ELF-1 (cell line): ENCODE measurements at places on chromosomes 12 and 14.

GRCh38 chr12:81956468-81956860 is 197.3 kb upstream of the PPFIA2 start:
- no peak for DNase-seq

DNA sequence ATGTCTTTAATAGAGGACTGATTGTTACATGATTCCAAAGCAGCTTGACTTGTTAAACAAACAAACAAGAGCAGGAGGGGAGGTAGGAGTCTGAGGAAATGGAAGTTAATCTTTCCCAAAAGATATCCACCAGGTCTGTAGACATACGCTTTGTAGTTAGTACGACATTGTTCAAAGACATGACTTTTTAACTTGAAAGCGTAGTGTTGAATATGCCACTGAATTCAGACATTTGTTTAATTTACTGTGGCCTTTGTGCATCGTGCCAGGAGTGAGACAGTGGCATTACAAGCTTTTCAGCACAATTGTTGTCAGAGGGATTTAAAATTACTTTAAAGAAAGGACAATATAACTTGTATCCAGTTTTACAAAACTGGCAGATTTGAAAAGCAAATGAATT is 53.0 kb downstream of the SAV1 start:
- no peak for DNase-seq

DNA sequence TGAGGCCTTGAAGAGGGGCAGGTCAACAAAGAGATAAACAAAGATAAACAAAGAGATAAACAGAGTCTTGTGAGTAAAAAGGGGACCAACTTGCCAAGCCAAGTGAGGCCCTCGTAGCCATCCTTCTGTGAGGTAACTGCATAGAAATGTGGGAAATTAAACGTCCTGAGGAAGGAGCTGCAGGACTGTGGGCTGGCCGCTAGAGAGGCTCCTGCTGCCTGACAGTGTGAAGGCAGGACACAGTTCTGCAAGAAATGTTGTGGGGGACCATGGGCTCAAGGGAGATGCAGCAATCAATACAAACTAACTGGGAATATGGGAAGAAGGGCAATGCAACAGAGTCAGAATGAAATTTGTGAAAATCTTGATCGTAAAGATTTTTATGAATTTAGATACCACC is 91.9 kb downstream of the SLC8A3 start:
- peak; percentile 24 for DNase-seq

GRCh38 chr12:128853600-128854197 is 421 bp downstream of the GLT1D1 start:
- no peak for DNase-seq

DNA sequence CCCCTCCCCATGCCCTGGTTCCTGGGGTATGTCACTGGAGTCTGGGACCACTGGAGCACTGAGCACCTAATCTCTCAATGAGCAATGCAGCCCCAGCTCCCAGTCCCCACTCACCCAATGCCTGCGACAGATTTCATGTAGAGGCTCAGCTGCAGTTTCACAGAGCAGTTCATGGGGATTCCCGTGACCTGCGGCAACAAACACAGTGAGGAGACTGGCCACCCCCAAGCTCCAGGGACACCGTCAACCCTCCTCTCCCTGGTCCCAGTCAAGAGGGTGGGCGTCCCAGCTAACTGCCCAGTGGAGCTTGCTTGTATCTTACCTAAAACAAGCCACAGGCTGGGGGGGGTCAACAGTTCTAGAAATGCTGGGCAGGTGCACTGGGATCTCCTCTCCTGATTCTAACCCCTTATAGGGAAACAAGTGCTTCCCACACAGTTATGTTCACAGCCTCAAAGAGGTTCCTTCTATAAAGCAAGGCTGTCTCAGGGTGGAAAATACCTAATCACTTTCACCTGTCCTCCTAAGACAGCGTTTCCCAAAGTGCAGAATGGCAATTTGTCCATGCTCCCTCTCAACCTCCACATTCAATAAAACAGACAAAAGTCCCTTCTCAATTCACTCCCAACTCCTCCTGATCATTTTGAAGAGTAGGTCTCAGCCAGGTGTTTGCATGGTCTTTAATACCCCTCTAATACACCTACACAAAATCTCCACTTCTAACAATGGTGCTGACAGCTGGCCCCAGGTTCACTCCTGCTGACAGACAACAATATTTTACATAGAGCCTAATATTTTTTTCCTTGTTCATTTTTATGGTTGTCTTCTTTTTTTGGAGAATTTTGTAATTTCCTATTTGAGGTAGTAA is 68.3 kb downstream of the SCARB1 start:
- no peak for DNase-seq

DNA sequence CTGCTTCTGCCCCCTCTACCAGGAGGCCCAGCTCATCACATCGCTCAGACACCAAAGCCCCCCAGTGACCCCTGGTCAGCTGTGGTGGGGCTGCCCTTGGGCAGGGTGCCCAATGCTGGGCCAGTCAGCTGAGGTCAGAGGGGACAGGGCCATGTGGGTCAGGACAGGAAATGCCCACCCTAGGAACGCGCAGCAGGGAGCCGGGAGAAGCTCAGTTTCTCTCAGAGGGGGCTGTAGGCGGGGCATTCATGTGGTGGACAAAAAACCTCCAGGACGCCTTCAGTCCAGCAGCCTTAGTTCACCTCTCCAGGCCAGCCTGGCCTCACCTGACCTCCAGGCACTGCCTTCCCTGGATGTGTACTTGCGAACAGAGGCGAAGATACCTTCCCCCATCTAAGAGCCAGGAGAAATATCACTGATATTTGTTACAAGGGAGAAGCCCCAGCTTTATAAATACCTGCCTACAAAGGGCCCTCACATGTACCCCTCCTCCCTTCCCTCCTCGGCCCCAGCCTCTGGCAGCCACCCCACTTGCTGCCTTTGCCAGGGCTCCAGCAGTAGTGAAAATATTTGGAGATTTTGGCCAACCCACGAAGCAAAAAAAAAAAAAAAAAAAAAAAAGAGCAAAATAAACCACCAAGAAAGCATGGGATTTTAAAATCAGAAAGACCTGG is 41.9 kb upstream of the PLEKHG6 start:
- DNase-seq: peak; percentile 44

GRCh38 chr12:91732086-91732485 is 413.6 kb downstream of the BTG1 start:
- DNase-seq: no peak

- no peak for DNase-seq
Observed at GRCh38 chr14:79094951-79095350, 924.8 kb downstream of the NRXN3 start.

DNA sequence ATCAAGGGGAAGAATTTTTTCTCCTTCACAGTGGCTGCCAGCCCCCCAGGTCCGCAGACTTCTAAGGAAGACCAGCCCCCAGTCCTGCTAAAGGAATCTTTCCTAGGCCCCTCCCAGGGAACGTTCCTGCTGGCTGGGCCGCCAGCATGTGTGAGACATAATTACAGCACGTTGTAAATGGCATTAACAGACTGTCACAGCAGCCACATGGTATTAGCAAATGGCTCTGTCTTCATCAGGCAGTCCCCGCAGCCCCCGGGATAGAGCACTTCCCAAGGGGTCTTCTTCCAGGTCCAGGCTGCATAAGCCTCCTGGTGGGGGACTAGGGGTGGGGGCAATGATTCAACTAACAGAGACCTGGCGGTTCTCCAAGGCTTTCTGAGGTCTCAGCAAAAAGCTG is 34.9 kb upstream of the FAM222A start:
- DNase-seq: peak; percentile 32

- DNase-seq: no peak
Observed at GRCh38 chr12:61871485-61871810, 388.8 kb upstream of the USP15 start.

GRCh38 chr12:106188256-106188655 is 49.5 kb upstream of the NUAK1 start:
- peak; percentile 76 for DNase-seq

DNA sequence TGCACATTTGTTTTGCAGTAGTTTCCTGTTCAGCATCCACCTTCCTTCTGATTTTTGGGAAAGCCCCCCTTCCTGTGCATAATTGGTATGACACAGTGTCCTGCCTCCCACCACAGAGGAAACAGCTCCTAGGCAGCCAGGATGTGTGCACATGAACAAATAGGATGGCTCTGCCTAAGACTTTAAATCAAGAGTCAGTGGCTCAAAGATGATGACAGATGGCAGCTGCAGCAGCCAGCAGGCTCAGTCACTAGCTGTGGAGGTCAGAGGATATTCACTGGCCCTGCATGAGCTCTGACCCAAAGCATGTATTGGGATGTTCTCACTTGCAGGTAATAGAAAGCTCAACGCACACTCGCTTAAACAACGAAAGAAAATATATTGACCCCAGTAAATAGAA is 90.3 kb downstream of the KCNK10 start:
- no peak for DNase-seq

GRCh38 chr14:79332504-79333197 is 878.7 kb downstream of the DIO2 start:
- no peak for DNase-seq

GRCh38 chr12:94813314-94813713 is 163.0 kb upstream of the TMCC3 start:
- DNase-seq: no peak

GRCh38 chr12:78470354-78471195 is 394.0 kb upstream of the SYT1 start:
- DNase-seq: peak; percentile 22

DNA sequence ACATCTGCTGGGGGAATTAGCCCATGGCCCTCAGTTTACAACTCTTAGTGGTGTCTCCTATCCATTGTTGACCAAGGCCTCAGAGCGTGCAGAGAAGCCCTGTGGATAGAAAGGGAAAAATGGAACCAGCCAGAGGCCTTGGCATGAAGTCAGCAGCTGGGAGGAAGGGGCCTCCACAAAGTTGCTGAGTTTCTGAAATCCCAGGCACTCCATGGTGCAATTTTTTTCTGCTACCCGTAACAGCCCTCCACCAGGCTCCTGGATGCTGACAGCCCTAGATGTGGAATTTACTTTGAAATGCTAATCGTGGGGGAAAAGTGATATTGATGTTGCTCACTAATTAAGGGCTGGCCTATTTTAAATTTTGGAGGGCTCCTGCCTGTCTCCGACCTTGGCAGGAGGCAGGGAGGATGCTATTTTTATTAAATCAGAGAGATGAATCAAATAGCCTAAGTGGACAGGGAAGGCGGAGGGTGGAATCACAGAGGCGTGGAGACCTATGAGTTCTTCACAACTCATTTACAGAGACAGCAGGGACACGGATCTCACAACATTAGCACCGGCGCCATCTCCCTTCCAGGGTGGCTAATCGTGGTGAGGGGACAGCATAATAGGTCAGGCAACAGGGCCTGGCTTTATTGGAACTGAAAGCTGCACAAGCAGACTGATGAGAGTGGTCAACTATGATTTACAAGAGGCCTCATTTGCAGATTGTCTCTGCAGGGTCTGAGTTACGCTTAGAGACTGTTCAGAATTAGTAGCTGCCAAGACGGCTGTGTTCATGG is 99.8 kb upstream of the WSCD2 start:
- no peak for DNase-seq

DNA sequence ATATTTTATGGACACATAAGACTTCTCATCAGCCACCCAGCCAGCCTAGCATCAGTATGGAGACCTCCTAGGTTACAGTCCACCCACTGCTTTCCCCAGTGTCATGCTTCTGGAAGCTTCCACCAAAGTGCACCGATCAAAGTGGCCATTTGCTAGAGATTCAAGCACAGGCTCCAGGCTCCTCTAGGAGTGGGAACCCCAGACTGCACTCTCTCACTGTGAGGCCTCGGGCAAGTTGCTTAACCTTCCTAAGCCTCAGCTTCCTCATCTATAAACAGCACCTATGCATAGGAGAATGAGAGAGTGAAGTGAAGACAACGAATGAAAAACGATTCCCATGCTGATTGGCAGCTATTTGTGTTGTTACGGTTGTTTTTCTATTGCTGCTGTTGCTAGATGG is 94.4 kb downstream of the DICER1 start:
- DNase-seq: no peak

GRCh38 chr14:30034152-30034551 is 106.5 kb upstream of the PRKD1 start:
- no peak for DNase-seq

GRCh38 chr14:96098309-96098998 is 59.3 kb downstream of the C14orf132 start:
- DNase-seq: peak; percentile 79

DNA sequence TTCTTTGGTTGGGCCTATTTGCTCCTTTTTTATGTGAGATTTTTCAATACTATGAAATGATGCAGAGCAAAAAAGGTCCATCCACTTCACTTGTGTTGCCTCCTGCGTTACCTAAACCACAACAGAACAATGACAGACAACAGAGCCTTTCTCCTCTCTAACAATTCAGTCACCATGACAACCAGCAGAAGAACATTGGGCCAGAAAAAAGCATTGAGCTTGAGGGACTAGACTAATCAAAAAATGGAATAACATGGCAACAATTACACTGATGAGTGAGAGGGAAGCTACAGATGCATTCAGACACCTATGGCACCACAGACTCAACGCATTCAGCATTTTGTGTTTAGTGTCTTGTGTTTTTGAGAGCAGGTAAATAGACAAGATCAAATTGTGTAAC is 44.6 kb upstream of the PTCSC3 start:
- no peak for DNase-seq

DNA sequence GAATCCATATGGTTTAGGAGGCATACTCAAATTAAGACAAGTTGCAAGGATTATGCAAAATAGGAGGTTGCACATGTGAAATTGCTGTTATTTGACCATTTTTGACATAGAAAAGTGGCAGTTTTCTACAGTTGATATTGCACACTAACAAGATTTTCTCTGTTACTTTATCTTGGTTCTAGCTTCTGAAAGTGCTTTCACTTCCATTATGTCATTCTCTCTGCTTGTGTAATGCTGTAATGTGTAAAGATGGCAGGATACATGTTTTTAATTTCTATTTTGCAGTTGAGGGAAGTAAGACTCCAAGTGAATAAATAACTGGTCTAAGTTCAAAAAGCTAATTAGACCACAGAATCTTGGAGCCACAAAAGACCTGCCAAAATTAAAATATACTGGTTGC is 60.6 kb downstream of the MYRFL start:
- no peak for DNase-seq

DNA sequence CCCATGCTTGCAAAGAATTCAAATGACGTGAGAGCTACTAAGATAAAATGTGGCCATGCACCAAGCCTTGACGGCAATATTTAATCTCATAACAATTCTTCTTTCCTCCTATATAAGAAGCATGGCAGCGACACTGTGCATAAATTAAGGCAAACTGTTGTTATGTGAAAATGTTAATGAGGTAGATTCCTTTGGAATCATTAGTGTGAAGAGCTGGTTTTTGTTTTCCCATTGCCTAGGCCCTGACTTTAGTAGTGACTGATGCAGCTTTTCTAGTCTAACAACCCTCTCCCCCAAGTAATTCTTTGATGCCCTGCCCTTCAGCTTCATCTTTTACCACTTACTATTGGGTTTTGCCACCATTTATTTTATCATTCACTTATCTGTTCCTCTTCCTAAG is 10.6 kb upstream of the PSEN1 start:
- DNase-seq: peak; percentile 28

GRCh38 chr12:80195074-80195726 is 95.9 kb downstream of the OTOGL start:
- no peak for DNase-seq

- no peak for DNase-seq
Observed at GRCh38 chr14:60643141-60643462, 6.2 kb downstream of the SIX1 start.

DNA sequence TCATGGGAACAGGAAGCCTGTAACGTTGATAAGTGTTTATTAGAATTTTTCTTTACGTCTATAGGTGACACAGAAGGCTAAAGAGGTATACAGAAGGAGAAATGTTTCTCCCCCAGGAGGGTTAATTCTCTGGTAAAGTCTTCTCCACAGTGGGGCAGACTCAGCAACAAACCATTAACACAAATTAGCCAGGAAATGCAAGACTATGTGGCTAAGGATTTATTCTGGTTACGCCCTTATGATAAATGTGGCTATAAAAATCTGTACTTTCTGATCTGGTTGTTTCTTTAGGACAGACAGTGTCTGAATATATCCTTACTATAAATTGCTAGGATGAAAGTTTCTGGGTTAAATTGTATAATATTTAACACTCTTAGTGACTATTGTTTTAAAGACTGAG is 423.3 kb downstream of the FLRT2 start:
- no peak for DNase-seq
